ENCODE measurements at places on chromosomes 4 and X. TPM values are rescaled to one million over a fixed set of nuclear protein-coding genes. Genes with fewer than 3 reads are reported as not detected.
A peak's percentile ranks its signal among the peaks of the same experiment; 100 is the strongest.

The USP17L29 gene
- not detected for total RNA-seq

GRCh38 chrX:56563231-56564161, at the start of gene UBQLN2:
TSS of gene UBQLN2 (plus strand) at chrX:56563627. CDS start at chrX:56563874, 247 bp downstream.
- peak; percentile 92 for DNase-seq

- no peak for DNase-seq
Measured at GRCh38 chrX:119647552-119648420, 41.6 kb upstream of the NKRF start.

DNA sequence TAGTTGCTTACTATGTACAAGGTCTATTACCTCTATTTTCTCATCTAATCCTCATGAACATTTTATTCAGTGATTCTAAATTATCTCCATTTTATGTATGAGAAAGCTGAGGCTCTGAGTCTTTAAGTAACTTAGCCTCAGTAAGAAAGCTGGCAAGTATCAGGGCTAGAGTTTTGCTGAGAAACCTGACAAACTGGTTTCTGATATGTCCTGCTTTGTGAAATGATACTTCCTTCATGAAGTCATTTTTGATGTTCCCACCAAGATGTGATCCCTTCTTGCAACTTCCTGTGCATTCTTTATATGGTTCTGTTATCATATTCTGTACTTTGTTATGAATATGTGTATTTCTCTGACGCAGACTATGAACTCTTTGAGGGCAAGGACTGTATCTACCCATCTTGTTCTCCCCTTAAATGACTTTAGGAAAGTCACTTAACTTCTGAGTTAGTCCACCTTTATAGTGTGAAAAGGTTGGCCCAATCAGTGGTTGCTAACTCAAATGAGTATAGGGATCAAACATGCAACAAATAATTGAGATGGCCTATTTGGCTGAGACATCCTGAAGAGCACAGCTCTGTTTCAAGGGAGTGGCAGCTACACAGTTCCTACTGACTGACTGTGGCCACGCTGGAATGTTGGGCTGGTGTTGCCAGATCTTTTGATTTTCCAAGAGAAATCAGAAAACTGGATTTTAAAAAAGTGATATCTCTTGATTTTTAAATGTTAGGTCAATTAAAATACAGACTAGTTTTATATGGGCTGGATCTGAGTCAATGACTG, 127.9 kb upstream of the AMOT start:
- no peak for DNase-seq

GRCh38 chr4:69951602-69952001, 13.9 kb downstream of the CSN2 start:
- DNase-seq, result no peak

- no peak for DNase-seq
Measured at GRCh38 chrX:7447801-7448499, 300.0 kb upstream of the PUDP start.

GRCh38 chr4:123785538-123785937, 388.9 kb downstream of the SPRY1 start:
- DNase-seq, result no peak

GRCh38 chr4:46484881-46485280, 95.0 kb upstream of the GABRA2 start:
- no peak for DNase-seq

GRCh38 chrX:54063361-54063760, 19.1 kb upstream of the PHF8 start:
- DNase-seq, result no peak

Measured in cardiac septum (tissue), 1 donor.